Hepatocyte (in vitro differentiated cells): ENCODE measurements at places on chromosomes 6 and 20.

GRCh38 chr20:44034965-44035635 lies 120.4 kb downstream of the TOX2 start:
- DNase-seq = no peak

DNA sequence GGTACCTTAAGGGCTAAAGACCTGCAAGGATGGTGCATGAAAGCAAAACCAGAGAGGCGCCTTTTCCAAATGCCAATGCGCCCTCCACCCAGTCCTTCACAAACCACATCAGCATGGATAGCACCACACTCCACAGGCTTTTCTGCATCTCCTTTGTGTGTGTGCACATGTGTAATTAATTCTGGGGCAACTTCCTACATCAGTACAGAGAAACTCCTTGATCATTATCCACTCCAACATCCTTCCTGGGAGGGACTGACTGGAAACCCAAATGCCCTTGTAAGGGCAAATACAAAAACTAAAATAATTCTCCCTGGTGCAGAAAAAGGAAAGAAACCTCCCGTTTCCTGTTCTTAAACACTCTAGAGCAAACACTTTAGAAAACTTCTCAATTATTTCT lies 10.8 kb downstream of the SLC52A3 start:
- no peak for DNase-seq

DNA sequence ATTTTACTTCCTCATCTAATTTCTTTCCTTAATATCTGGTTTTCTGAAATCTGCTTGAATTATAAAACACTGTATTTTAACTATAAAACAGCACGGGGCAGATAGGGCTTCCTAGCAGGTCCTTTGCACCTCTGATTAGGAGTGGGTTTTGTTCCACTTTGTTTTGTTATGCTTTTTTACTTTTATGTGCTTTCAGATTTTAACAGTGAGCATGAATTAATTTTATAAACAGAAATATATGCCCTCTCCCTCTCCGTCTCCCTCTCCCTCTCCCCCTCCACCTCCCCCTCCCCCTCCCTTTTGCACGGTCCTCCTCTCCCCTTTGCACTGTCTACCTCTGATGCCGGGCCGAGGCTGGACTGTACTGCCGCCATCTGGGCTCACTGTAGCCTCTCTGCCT lies 14.3 kb downstream of the GPX6 start:
- no peak for DNase-seq

DNA sequence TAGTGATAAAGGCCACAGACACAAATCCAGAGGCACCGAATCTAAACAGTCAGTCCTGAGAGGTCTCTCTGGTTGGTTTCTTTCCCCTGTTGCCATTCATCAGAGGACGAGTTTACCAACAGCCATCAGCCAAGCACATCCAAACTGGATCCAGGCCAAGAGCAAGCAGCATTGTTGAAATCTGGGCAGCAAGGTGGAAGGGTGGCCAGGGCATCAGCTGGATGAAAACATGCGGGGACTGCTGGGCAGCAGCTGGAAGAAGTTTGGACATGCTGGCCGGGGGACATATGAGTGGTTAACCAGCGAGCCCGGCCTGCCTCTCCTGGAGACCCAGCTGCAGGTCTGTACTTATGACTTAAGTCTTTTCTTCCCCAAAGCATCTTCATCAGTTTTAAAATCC lies at the start of gene SMIM28:
SMIM28 (plus strand) TSS at position 62 of the 400 bp plus-strand sequence; CDS start at position 230, 168 bp downstream.
- DNase-seq = no peak

DNA sequence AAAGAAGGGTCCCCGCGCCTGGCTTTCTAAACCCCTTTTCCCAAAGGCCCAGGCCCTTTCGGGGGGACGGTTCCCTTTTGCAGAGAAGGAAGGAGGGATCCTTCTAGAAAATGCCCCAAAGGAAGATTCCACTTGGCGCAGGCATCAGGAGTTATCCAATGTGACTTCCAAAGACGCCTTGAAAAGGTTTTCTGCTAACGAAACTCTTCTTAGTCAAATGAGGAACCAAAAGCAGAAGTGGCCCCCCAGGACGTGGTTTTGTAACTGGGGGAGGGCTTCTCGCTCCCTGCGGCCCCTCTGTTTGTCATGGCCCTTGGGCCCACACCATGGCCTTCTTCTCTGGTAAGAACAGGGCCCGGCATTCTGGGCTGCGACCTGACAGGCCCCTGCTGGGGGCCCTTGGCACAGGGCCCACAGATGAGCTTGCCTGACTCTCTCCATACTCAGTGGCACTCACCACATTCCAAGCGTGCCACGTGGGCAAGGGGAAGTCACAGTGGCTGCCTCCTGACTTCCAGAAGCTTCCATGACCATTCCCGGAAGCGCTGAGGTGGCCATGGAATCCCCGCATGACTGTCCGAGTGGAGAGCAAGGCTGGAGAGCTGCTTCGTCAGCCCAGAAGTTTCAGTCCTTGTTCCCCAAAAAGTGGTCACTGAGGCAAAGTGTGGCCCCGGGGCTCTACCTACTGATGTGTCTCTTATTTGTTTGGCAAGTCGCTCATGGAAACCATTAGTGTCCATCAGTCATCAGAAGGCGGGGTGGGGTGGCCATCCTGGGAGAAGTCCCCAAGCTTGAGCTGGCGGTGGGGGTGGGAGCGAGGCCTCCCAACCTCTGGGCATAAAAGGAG lies 834 bp upstream of the CTSZ start:
- DNase-seq = no peak
